CD4-positive, alpha-beta T cell treated with Interleukin-6 for 4 hours (primary cell): ENCODE measurements at places on chromosomes 7 and 10.
A peak's percentile ranks its signal among the peaks of the same experiment; 100 is the strongest.

DNA sequence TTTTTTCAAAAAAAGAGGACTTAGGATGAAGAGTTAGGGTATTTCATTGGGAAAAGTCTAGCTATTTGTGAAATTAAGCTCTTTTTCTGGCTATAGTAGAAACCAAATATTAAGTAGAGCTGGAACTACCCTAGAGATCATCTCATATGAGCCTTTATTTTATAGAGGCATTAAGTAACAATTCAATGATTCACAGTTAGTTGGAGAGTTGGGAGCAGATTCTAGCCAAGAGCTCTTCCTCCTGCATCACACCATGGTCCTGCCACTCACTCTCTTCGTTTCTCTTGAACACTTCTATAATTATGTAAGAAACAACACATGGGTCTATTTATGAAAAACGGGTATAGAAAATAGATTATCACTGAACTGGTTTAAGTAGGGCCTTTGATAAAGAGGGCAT is 76.1 kb upstream of the ANK3 start:
- no peak for DNase-seq

DNA sequence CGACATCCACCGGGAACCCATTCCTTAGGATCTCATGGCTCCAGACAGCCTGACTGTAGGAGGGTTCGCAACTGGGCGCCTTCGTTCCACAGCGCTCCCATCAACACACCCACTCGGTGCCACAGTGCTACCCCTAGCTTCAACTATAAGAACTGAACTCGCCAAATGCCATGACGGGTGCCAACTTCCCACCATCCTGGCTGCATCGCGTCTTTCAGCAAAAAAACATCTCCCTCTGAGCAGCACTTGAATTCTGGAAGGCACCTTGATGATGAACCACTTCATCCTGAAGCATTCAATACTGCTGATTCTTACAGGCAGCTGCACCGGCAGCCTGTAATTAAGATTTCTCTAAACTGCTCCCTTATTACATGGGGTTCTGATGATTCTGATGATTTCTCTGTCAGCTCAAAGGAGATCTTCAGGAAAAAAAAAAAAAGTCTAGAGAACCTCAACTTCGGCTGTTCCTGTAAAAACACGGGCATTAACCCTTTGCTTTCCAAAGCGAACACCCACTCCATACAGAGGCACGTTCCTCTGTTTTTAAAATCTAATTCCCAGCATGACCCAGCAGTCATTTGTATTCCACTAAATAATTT is 1.3 kb downstream of the CYTH3 start:
- peak; percentile 54 for DNase-seq

- DNase-seq = no peak
These were observed 239.9 kb upstream of the CELF2 start for GRCh38 chr10:10777723-10778122.

DNA sequence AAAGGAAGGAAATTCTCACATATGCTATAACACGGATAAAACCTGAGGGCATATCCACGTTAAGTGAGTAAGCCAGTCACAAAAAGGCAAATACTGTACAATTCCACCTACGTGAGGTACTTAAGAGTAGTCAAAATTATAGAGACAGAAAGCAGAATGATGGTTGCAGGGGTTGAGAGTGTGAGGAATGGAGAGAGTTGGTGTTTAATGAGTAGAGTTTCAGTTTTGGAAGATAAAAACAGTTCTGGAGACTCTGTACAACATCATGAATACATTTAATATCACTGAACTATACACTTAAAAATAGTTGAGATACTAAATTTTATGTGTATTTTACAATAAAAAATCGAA is 95.1 kb downstream of the SNX13 start:
- DNase-seq = no peak

GRCh38 chr7:51314726-51315125 is 1.9 kb downstream of the COBL start:
- DNase-seq = no peak

DNA sequence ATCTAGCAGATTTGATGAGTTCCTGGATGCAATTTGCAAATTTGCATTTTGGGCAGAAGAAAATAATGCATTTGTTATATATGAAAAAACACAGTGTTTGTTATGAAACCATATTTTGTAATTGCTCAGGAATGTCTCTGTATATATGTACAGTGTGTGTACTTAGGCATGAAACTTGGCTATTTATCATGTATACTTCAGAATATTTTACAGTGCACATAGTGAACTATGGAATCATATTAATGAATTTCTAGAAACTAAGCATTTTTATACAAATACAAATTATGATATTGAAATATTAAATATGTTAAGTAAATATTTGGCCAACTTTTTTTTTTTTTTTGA is 107.5 kb downstream of the TWIST1 start:
- DNase-seq = no peak
